ENCODE measurements at places on chromosomes 5 and 9.

DNA sequence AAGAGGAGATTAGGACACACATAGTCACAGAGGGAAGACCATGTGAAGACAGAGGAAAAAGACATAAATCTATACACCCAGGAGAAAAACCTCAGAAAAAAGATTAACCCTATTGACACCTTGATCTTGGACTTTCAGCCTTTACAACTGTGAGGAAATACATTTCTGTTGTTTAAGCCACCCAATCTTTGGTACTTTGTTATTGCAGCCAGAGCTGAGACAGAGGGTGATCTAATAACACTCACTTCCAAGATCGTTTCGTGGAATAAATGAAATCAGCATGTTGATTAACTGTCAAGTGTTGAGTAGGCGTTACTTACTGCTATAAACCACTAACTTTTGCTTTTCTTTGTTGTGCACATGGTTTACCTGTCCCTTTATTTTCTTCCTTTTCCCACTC, 361.2 kb upstream of the RIOK2 start:
- no peak for DNase-seq

DNA sequence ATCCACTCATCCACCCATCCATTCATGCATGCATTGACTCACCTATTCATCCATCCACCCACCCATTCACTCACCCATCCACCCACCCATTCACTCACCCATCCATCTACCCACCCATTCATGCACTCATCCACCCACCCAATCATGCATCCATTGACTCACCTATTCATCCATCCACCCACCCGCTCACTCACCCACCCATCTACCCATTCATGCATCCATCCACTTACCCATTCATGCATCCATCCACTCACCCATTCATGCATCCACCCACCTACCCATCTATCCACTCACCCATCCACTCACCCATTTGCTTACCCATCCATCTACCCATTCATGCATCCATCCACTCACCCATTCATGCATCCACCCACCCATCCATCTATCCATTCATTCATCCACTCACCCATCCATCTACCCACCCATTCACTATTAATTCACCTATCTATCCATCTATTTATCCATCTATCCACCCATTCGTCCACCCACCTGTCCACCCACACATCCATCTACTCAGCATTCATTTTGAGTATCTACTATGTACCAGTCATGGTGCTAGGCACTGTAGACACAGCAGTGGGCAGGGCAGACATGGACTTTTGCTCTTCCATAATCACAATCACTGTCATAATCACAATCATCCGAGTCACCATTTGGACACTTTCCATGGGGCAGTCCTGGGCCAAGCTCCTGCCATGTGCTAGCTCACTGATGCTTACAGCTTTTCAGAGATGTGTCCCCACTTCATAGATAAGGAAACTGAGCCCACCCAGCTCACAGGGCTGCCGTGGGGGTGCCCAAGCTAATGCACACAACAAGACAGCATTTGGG, 34.4 kb downstream of the HMCN2 start:
- no peak for DNase-seq

DNA sequence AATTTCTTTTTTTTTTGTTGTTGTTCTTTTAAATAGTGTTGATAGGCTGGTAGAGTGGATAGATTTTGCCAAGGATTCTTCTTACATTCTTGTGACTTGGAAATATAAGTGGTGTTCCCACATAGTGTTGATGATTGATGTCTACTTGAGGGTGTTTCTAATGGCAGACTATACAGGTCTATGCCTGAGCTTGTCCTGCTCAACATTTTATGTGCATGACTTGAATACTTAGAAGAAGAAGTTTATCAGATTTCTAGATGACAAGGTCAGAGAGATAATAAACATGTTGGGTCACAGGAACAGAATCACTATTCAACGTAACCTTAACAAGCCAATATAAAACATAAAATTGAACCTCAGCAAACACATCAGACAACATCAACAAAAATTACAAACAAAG, 24.2 kb downstream of the XRCC4 start:
- DNase-seq, result no peak

- DNase-seq, result no peak
Observed at GRCh38 chr9:64128572-64128971, 1156.4 kb downstream of the FOXD4L5 start.

GRCh38 chr5:29005386-29005785, 1967.0 kb upstream of the CDH9 start:
- DNase-seq, result no peak

- no peak for DNase-seq
Observed at GRCh38 chr5:150172145-150172544, 5.6 kb downstream of the CDX1 start.

DNA sequence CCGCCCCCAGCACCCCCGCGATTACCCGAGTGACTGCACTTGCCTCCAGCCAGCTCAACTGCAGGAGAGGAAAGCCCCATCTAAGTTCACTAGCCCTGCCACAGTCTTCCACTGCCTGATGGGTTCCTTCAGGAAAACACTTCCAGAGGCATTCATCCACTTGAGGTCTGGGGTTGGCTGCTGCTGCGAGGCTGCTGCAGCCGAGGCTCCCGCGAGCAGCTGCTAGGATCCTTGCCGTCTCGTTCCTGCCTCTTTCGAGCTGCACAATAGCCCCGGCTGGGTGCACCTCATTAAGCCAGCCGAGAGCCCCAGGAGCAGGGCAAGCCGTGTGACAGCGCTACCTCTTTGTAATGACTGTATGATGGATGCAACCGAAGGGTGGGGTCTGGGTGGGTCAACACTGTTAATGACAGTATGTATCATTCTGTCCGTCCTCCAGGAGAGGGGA, 24.2 kb upstream of the ELAVL2 start:
- no peak for DNase-seq

- no peak for DNase-seq
Observed at GRCh38 chr9:113621980-113622379, 158.5 kb downstream of the RGS3 start.

- DNase-seq, result no peak
Observed at GRCh38 chr9:108168236-108168850, 678.8 kb upstream of the KLF4 start.

- no peak for DNase-seq
Observed at GRCh38 chr9:101706997-101707396, 31.4 kb downstream of the GRIN3A start.

DNA sequence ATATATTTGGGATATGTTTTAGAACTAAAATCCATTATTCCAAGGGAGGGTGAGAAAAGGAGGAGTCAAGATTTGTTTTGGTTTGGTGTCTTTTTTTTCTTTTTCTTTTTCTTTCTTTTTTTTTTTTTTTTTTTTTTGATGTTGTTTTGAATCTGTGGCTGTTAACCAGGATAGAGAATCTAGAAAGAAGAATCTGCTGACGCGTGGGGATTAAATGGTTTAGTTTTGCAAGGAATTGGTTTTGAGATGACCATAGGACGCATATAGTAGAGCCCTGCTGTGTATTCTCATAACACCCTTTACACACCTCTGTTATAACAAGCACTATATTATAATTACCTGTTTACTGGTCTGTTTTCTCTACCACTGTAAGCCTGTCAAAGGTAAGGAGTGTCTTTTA, 9.4 kb downstream of the RABGAP1 start:
- DNase-seq, result no peak

- DNase-seq, result no peak
Observed at GRCh38 chr5:120464627-120465435, 731 bp downstream of the PRR16 start.

- DNase-seq, result no peak
Observed at GRCh38 chr9:124810663-124811355, 33.9 kb downstream of the OLFML2A start.

DNA sequence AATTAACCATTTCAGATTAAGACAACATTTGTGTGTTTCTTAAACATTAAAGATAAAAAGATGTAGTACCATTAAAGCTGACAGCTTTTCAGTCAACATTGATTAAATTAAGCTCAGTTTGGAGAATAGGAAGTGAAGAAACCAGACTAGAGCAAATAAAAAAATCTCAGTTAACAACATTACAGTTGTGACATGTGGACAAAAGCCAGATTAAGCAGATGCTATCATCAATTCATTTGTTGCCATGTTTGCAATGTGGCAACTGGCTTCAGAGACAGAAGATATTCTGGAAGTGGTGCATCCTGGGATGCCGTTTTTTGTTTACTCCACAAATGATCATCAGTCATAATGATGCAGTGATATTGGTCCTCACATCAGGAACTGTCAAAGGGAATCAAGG, 70.3 kb upstream of the CNTLN start:
- no peak for DNase-seq

- no peak for DNase-seq
Observed at GRCh38 chr5:69512740-69513260, 20.2 kb downstream of the OCLN start.

GRCh38 chr5:127799293-127799905, 96.2 kb downstream of the CCDC192 start:
- DNase-seq, result no peak

- no peak for DNase-seq
Observed at GRCh38 chr9:110066929-110067716, 140.8 kb downstream of the C9orf152 start.

- DNase-seq, result no peak
Observed at GRCh38 chr5:177023303-177023664, 788 bp downstream of the ZNF346 start.

- DNase-seq, result peak; percentile 39
Observed at GRCh38 chr9:13952906-13953305, 361.0 kb downstream of the NFIB start.

GRCh38 chr5:68555907-68556681, 340.5 kb downstream of the PIK3R1 start:
- DNase-seq, result no peak

DNA sequence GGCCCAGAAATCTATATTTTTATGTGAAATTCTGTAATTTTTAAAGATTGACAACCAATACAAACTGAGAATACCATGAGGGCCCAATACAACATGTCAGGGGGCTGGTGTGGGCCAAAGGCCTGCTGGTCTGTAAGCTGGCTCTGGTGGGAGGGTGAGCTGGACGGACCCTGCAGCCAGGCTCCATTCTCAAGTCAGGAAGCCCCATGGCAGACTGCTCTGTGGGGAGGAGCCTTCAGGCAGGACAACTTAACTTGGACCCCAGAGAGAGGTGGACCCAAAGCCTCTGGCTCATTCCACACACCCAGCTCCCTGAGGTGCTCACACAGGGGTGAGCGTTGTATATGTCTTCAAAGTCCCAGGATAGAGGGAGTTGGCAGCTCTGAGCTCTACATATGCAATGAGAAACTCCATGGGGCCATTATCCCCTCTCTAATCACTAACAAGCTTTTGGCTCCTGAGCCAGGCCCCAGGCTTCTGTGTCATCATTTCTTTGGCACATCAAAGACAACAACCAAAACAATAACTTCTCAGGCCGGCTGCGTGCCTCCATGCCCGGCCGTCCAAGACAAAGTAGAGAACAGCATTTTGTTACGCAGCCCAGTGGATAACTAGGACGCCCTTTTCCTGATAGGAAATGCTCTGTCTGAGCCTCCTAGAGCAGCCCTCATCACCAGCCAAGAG, 6.4 kb downstream of the SEPTIN8 start:
- no peak for DNase-seq

DNA sequence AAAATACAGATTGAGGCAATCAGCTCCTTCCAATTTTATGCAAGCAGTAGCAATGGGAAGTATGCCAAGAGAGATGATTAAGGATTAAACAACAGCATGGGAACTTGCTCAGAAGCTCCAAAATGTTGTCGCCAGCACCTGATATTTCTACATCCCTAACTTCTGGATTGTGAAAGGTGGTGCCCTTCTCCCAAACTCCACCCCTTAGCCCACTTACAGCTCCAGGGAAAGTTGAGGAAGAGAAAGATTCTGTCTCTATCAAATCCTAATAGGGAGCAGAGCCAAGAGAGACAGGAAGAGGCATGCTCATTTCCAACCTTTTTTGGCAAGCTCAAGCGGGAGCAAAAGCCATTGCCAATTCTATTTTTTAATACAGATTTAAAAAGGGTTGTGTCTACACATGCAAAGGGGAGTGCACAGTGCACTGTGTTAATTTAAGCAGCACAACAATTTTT, 92.4 kb upstream of the NR3C1 start:
- no peak for DNase-seq

- DNase-seq, result no peak
Observed at GRCh38 chr9:105708405-105708804, 14.1 kb downstream of the TMEM38B start.

- DNase-seq, result no peak
Observed at GRCh38 chr5:83222906-83223305, 145.6 kb downstream of the XRCC4 start.

- no peak for DNase-seq
Observed at GRCh38 chr5:43571237-43571636, 14.4 kb upstream of the PAIP1 start.

GRCh38 chr9:70519912-70520724, 105.7 kb upstream of the KLF9 start:
- DNase-seq, result no peak

DNA sequence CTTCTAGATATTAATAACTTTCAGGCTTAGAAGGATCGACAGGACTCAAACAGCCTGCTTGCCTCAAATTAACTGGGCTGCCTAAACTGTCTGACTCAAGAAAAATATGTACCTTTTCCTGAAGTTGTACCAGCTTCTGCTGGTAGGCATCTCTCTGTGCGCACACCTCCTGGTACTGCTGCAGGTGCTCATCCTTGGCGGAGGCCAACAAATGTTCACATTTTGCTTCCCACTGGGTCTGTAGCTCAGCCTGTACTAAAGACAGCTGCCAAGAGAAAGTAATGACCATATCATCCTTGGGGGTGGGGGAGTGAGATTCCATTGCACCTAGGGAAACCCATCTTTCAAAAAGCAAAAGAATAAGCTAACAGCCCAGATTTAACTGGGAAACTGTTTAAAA, 22.5 kb downstream of the SLC31A2 start:
- DNase-seq, result no peak

DNA sequence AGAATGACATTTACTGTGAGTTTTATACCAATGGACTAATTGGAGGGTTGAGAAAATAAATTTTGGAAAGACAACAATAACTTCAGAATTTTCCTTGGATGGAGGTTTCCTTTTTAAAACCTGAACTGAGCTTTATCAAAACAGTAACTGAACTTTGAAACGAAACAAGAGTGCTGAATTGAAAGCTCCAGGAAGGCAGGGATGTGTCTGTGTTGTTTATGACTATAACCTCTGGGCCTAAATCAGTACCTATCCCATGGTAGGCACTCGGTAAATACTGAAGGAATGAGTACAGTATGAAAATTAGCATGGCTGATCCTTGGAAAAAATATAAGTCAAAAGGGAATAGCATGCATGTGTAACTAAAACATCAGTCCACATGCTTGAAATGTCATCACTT, 93.9 kb downstream of the GHR start:
- DNase-seq, result no peak
